ENCODE measurements at places on chromosomes 16 and 17.

GRCh38 chr17:46783031-46783593 lies 35.4 kb downstream of the WNT3 start:
- no peak for DNase-seq

DNA sequence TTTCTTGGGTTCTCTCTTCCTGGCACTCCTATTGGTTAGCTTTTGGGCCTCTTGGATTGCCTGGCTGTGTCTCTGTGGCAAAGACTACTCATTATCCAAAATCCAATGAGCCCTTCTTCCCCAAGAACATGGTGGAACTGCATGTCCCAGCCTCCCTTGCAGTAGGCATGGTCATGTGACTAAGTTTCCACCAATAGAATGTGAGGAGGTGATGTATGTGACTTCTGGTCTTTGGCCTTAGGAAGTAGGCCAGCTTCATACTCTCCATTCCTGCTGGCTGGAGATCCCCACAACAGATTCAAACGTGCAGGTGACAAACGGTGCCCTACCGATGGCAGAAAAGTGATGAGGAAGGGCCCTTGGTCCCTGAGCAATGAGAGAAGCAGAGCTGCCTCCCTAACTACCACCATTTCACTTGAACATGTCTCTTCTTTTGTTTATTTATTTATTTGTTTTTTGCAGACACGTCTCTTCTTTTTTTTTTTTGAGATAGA lies 17.3 kb upstream of the SPN start:
- DNase-seq, result no peak

- no peak for DNase-seq
These were observed 2.4 kb downstream of the THRA start for GRCh38 chr17:40064971-40065768.

GRCh38 chr16:11202260-11203091 lies 53.5 kb downstream of the SOCS1 start:
- DNase-seq, result no peak

DNA sequence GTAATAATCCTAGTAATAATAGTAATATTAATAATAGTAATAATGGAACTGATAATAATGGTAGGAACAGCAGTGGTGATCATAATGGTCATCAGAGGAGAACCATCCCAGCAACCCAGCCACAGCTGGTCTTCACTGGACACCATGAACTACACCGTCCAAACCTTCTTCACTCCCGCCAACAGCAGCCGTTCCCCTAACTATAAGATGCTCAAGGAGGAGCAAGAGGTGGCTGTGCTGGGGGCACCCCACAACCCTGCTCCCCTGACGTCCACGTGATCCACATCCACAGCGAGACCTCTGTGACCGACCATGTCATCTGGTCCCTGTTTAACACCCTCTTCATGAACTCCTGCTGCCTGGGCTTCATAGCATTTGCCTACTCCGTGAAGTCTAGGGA lies 91.0 kb downstream of the ZDHHC7 start:
- DNase-seq, result no peak

- DNase-seq, result no peak
These were observed 1852.1 kb downstream of the TP53TG3F start for GRCh38 chr16:35311475-35311874.

GRCh38 chr16:68291227-68291626 lies 19.5 kb downstream of the SLC7A6OS start:
- no peak for DNase-seq

DNA sequence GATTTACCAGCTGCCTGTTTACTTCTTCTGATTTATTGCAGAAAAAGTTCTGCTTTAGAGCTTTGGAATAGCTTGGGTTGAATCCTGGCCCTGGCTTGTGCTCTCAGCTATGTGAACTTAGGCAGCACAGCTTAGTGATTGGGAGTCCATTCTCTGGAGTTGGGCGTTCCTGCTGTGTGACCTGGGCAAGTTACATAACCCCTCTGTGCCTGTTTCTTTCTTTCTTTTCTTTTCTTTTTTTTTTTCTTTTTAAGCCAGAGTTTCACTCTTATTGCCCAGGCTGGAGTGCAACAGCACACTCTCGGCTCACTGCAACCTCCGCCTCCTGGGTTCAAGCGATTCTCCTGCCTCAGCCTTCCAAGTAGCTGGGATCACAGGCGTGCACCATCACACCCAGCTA lies 51.5 kb upstream of the AQP8 start:
- no peak for DNase-seq

DNA sequence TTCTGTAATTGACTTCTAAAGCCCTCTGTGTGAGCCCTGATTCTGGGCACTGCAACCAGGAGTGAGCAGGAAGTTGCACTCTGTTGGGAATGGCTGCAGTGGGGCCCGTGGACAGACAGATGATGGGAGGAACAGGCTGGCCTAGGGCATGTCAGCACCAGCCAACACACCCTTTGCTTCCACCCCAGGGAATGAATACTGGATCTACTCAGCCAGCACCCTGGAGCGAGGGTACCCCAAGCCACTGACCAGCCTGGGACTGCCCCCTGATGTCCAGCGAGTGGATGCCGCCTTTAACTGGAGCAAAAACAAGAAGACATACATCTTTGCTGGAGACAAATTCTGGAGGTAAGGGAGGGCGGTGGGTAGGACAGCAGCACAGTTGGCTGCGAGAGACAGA lies 10.8 kb upstream of the LPCAT2 start:
- DNase-seq, result no peak

GRCh38 chr17:9798724-9799123 lies 7.3 kb upstream of the DHRS7C start:
- DNase-seq, result no peak

- DNase-seq, result no peak
These were observed 162.0 kb downstream of the NTN1 start for GRCh38 chr17:9183306-9183705.

DNA sequence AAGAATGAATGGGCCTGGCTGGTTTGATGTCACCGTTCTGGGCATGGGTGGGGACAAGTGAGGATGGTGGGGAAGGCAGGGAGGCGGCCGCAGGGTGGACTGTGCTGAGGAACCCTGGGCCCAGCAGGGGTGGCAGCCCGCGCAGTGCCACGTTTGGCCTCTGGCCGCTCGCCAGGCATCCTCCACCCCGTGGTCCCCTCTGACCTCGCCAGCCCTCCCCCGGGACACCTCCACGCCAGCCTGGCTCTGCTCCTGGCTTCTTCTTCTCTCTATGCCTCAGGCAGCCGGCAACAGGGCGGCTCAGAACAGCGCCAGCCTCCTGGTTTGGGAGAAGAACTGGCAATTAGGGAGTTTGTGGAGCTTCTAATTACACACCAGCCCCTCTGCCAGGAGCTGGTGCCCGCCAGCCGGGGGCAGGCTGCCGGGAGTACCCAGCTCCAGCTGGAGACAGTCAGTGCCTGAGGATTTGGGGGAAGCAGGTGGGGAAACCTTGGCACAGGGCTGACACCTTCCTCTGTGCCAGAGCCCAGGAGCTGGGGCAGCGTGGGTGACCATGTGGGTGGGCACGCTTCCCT lies 6.5 kb upstream of the SERPINF1 start:
- DNase-seq, result no peak

DNA sequence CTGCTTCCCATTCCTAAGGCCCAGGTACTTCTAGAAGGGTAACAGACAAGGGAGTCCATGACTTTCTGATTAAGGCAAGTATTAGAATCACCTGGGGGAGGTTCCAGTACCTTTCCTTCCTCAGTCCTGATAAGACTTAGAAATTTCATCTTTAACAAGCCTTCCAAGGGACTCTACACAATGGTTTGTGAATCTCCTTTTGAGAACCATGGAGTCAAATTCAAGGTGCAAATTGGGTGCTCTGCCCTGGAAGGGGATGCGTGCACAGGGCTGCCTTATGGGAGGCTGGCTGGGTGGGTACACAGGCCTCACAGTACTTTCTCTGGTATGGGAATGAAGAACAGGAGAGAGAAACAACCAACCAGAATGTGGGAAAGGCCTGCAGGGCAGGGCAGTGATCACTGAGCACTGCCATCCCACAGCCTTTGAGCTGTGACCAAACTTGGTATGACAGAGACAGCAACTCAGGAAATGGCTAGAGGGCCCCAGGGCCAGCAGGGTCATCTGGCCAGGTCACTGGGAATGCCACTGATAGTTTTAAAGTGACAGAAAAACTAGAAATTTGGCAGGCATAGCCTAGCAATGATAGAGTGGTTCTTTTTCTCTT lies 3.6 kb upstream of the TMIGD1 start:
- DNase-seq, result no peak

GRCh38 chr16:71205482-71206131 lies 24.9 kb downstream of the HYDIN start:
- DNase-seq, result no peak

- no peak for DNase-seq
These were observed 149.3 kb downstream of the PCTP start for GRCh38 chr17:55900188-55900587.

DNA sequence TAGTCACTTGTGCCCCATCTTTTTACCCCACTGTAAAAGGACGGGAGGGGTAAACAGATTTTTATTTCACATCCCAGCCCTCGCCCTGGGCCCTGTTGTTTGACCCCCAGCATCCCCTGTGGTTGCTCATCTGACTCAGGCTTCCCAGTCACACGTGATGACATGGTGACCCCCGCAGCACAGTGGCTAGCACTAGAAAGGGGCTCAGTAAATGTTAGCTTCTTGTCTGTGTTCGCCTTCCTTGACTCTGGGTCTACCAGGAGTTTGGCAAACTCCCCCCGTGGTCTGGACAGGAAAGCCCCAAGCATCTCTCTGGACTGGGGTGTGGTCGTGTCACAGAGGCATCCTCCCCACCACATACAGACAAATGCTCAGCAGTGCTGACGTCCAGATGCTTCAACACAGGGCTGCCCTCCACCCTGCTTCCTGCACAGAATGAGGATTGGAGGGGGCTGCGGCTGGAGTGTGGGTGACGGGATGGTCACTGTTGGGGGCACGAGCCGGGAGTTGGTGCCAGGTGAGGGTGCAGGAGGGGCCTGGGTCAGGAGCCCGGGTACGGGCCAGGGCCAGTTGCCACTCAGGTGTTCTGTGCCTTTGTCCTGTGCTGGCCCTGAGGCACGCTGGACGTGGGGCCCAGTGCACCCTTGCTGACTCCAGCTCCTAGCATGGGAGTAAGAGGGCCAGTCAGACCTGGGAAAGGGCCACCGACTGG lies 69.1 kb downstream of the METRNL start:
- DNase-seq, result no peak

GRCh38 chr17:7850701-7851437 lies 4.0 kb upstream of the TMEM88 start:
- no peak for DNase-seq

DNA sequence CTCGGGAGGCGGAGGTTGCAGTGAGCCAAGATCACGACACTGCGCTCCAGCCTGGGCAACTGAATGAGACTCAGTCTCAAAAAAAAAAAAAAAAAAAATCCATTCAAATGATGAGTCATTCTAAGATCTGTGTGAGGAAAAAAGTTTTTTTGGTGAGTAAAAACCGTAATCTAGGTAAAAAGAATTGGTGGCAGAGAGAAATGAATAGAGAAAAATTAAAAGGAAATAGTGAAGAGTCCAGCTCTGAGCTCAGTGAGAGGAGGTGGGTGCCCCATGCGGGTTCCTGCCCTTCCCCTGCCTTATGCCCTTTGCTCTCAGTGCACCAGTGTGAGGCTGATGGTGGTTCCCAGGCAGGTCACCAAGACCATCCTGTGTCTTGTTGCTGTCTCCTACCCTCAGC lies 20.9 kb downstream of the GAN start:
- DNase-seq, result no peak

DNA sequence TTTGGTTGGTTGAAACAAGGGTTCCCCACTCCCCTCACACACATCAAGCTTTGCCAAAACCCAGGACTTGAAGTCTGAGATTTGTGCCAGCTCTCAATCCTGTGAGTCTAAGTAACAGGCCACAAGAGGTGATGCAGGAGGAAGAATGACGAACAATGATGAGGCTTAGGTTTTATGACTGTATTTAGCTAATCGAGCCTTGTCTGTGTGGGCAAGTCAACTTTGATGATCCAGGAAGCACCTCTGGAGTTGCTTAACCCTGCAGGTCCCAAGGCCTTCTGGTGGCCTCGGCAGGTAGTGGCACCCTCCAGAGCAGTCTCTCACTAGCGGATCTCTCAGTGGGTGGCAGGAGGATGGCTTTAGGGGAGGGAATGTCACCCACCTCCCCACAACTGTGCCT lies 28.7 kb downstream of the CDK5RAP3 start:
- DNase-seq, result no peak

DNA sequence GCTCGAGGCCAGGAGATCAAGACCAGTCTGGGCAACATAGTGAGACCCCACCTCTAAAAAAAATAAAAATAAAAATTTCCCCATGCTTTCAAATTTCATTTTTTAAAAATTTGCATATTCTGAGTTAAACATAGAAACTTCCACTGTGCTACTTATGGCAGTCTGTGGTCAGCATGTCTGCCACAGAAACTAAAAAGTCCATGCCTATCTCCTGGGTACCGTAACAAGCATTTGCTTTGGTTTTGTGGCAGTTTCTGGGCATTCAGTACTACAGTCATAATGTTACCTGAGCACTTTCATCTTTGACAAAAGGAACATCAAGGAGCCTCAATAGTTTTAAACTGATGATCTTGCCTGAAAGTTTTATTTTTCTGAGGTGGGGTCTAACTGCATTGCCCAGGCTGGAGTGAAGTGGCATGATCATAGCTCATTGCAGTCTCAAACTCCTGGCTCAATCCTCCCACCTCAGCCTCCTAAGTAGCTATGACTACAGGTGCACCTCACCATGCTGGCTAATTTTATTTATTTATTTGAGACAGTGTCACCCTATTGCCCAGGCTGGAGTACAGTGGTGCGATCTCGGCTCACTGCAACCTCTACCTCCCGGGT lies 13.2 kb upstream of the ITGA2B start:
- no peak for DNase-seq

DNA sequence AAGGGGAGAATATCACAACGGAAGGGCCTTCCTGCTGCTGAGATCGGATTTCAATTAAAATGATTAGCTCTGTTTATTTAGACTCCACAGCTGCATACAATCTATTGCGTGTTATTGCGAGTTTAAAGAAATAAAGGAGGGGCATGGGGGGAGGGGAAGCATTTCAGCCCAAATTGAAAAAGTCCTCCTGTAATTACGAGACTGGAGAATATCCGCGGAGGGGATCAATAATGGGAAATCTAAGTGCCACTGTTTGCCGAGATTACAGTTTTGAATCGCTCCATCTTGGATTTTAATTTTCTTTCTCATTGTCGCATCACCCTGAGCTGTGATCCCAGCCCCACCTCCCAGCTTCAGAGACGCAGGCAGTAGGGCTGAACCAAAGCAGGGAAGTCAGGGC lies 15.7 kb upstream of the RPL38 start:
- DNase-seq, result no peak

GRCh38 chr17:67982686-67983382 lies 13.4 kb downstream of the C17orf58 start:
- no peak for DNase-seq

- DNase-seq, result no peak
These were observed 6.3 kb downstream of the APOH start for GRCh38 chr17:66222798-66223350.

DNA sequence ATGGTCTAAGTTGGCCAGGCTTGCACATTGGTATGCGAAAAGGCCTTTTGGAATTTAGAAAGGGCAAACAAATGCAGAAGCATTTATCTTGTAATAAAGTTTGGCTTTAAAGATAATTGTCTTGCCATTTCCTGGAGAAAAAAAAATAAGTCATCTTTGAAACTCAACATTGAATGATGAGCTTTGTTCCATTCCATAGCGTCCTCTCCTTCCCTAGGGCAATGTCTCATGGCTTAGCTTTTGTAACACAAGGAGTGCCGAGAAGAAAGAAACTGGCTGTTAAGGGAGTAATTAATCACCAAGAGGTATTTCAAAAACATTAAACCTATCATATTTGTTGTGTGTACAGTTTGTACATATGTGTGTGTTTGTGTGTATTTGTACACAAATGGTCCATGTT lies 372.3 kb downstream of the NPIPA8 start:
- DNase-seq, result no peak
